ENCODE measurements at places on chromosomes 4 and X.

DNA sequence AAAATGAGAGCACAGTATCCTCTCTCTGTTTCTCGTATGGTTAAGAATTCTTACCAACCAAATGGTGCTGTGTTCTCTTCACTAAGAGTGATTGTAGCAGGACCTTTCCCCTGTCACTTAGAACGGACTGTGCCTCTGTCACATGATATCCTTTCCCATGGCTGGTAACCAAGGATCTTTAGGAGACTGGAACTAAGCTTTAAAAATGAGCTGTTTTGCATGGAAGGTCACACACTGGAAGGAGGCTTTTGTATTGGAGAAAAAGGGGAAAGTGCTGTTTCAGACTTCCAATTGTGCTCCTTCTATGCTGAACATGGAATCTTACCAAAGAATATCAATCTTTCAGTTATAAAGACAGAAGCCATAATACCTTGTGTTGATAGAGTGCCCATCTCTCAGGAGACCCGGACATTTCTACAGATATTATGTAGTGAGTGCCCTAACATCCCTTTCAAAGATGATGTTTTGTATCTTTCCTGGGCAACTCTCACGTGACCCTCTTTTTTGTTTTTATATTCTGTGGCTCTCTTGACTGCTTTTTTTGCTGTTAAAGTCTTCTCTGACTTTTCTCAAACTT, 148.6 kb downstream of the SLC4A4 start:
- no peak for DNase-seq

DNA sequence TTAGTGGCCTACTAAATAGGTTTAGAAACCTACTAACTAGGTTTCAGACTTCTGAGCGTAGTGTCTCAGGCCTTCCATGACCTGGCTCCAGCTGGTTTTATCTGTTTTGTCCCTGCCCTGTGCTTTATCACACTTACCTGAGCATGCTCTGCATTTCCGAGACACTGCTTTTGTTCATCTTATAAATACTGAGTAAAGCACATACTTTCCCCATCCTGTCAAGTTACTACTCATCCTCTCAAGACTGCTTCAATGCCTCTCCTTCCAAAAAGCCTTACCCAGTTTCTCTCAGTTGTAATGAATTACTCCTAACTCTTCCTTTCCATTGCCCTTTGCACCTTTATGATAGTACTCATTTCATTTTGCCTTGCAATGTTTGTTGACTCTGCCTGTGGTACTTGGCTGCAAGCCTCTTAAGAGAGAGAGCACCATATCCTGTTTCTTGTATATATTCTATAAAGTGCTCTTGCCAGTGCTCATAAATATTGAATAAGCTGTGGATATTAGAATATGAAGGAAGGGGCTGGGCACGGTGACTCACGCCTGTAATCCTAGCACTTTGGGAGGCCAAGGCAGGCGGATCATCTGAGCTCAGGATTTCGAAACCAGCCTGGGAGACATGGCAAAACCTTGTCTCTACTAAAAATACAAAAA, 34.4 kb downstream of the SLAIN2 start:
- DNase-seq, result no peak

DNA sequence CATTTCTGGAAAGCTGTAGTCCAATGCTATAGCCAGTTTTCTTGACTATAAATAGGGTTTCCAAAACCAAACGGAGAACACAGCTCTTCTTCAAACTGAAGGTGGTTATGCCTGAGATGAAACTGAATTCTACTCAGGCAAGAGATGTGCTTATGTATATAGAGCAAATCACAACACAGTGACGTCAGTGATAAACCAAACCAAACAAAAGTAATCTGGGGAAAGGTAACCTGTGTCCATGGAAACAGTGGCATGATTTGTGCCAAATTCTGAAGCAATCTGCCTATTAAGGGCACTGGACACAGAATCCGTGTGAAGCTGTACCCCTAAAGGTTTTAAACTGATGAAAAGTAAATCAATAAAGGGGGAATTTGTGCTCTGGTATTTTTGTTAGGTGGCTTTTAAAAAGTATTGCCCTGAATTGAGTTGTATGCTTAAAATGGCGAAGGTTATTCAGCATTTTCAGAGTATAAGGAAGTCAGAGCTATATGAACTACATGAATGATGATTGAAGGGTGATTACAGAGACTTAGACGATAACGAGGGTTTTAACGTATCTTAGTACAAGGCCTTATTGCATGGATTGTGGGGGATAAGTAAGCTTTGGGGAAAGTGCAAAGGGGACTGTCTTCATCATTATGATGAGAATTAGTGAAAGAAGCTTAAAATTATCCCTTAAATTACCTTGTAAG, 38.6 kb downstream of the NPY5R start:
- DNase-seq, result no peak

DNA sequence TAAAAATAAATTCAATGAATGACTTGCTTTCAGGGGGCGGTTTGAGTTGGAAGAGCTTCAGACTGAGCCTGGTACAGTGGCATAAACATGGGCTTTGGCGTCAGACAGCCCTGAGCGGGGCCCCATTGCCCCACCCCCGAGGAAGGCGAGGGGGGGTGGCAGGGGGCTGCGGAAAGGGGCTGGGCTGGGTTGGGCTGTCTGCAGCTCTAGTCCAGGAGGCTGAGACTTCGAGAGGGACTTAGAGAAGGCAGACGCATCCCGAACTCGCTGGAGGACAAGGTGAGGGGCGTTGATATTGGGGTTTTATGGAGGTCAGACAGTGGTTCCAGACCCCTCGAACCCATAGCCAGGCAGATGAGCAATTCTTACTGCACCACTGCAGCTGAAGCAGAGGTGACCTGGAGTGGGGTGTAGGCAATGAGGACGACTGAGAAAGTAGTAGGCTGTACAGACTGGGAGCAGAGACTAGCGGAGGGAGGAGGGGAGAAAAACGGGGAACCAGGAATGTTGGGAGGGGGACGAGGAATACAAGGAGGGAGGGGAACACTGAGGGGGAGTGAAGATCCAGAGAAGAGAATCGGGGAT, at the start of gene MAGED2:
Gene MAGED2 (plus strand): TSS at position 222 of the 585 bp plus-strand sequence. CDS start 1,587 bp downstream, outside the sequence.
- DNase-seq, result no peak

GRCh38 chr4:48420144-48420543, 63.0 kb upstream of the SLC10A4 start:
- no peak for DNase-seq

DNA sequence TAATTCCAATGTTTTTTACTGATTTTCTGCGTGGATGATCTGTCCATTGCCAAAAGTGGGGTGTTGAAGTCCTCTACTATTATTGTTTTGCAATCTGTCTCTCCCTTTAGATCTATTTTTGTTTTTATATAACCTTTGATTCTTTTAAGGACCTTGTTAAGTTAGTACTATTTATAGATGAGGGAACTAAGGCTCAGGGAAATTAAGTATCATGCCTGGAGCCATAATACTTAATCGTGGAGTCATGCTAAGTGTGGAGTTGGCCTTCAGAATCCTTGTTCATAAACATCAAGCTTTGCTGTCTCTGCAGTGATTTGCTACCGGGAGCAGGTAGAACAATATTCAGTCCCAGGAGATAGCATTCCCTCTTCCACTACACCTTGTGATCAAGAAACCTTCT, 31.0 kb downstream of the SGMS2 start:
- DNase-seq, result no peak

GRCh38 chr4:119536572-119537528, 91.8 kb downstream of the PDE5A start:
- DNase-seq, result no peak

GRCh38 chr4:124526769-124527168, 185.8 kb downstream of the ANKRD50 start:
- no peak for DNase-seq

DNA sequence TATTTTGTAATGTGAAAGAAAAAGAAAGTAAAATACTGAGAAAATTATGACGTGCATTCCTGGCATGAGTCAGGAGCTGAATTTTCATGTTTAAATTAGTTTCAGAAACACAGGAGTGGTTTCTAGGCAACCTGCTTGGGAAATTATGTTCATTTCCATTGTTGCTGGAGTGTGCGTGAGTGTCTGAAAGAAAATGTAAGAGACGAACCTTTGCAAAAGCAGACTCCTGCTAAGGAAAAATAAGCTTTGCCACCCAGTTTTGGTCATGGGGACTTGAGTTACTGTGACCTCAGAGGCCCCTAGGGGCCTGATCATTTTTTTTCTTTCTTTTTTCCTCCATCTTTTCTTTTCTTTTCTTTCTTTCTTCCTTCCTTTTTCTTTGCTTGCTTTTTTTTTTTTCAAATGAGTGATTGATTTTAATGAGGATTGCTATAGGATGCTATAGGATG, 18.8 kb upstream of the CHRNA9 start:
- no peak for DNase-seq

DNA sequence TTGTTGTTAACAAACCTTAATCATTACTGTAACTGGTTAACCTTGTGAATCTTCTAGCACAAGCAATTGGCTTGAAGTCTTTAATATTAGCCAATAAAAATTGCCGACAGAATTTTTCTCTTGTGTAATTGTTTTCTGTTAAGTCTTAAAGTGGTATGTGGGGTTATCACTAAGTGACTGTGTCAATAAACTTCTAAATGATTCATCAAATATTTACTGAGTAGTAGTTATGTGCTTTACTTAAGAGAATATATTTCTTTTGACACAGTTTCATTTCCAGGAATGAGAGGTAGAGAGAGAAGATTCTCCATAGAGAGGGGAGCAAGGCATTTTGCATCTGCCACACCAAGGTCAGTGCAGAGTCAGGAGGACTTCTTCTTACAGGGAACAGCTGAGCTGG, 2361.6 kb upstream of the AGA start:
- DNase-seq, result no peak

- DNase-seq, result no peak
These were observed 69.8 kb upstream of the SMARCA5 start for GRCh38 chr4:143443728-143444127.

DNA sequence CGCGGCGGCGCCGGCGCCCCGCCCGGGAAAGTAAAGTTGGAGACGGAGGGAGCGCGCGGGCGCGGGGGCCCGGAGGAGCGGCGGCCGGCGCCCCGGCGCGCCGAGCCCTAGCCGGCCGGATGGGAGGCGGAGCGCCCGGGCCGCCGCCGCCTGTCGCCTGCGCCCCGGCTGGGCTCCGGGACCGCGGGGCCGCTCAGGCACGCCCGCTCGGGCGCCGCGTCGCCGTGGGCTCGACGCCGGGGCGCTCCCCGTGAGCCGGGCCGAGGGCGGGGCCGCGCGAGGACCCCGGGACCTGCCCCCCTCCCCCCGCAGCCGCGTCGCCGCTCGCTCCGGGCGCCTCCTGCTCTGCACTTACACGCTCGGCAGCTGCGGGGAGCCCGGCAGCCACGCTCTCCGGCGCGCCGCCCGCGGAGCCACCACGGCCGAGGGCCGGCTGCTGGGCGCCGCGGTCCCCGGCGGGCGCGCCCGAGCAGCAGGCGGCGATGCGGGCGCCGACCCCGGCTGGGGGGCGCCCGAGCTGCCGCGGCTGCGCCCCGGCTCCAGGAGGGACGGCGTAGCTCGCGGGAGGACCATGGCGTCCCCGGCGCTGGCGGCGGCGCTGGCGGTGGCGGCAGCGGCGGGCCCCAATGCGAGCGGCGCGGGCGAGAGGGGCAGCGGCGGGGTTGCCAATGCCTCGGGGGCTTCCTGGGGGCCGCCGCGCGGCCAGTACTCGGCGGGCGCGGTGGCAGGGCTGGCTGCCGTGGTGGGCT, at the start of gene ADRA2C:
Gene ADRA2C (plus strand): TSS at position 350 of the 749 bp plus-strand sequence. CDS start 222 bp downstream, at position 572.
- no peak for DNase-seq

- no peak for DNase-seq
These were observed 4.7 kb downstream of the LAMP2 start for GRCh38 chrX:120464411-120464810.

DNA sequence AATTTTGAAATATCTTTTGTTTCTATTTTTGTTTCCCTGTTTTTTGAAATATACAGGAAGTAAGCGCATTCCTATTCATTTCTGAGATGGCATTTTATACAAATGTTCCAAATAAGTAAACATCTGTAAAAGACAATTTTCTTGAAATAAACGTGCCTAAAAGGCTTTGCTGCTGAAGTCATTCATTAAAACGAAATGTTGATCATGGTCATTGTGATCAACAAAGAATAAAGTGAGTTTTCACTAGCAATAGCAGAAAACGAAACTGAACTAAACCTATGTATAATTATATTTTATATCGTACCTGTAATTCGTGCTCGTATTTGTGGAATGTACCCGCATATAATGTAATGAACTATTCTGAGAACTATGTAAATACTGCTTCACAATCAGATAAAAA, 221.2 kb downstream of the MGST2 start:
- DNase-seq, result no peak

- DNase-seq, result no peak
These were observed 16.0 kb downstream of the UBA6 start for GRCh38 chr4:67684839-67685531.

DNA sequence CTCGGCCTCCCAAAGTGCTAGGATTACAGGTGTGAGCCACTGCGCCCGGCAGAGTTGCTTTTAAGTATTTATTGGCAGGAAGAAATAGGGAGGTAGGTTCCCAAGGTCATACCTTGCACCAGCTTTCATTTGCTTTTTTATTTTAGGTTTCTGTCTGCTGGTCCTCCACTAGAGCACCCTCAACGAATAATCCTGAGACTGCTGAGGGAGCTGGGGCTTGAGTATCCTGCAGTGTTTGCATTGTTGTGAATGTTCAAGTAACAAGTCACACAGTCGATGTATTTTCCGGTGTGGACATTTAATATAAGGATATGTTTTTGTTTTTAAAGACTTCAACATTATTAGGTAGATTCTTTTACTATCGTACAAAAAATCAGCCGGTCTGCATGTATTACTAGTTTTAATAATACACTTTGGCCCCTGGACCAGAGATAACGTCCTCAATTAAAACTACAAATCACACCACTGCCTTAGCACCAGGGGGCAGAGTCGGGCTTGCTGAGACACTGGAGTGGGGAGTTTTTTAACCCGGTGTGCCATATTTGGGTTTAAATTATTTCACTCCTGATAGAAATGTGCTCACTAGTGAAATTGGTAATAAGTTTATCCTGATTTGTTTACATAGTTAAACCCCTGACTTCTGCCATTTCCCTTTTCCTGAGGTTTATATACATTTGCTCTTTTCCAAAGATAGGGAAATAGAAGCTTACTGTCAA, 11.6 kb downstream of the SMIM20 start:
- peak; percentile 18 for DNase-seq

- DNase-seq, result no peak
These were observed 54.1 kb downstream of the APBB2 start for GRCh38 chr4:41160012-41160789.

DNA sequence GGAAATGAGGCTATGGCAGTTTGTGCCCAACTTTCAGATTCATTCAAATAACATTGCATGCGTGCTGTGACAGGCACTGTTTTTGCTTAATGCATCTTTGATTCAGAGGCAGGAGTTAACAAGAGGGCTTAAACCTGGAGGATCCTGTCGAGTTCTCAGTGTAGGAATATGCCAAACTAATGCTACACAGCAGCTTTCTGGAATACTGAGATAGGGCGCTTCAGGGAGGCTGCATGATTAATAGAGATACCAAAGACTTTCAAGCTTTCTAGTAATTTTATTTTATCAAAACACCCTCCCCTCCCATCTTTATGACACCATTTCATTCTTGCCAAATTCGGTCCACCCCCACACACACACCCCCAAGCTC, 636 bp upstream of the TIMM8A start:
- DNase-seq, result no peak

Measured in stimulated activated CD8-positive, alpha-beta memory T cell treated with anti-CD3 and anti-CD28 coated beads, Interleukin-2, amount 100 ng/mL, for 48 hours (primary cell).